ENCODE measurements at places on chromosomes 6 and 20.

GRCh38 chr6:157110607-157111006 is 212.7 kb downstream of the TMEM242 start:
- no peak for DNase-seq

- DNase-seq = no peak
Measured at GRCh38 chr20:24745617-24746350, 203.3 kb upstream of the CST7 start.

DNA sequence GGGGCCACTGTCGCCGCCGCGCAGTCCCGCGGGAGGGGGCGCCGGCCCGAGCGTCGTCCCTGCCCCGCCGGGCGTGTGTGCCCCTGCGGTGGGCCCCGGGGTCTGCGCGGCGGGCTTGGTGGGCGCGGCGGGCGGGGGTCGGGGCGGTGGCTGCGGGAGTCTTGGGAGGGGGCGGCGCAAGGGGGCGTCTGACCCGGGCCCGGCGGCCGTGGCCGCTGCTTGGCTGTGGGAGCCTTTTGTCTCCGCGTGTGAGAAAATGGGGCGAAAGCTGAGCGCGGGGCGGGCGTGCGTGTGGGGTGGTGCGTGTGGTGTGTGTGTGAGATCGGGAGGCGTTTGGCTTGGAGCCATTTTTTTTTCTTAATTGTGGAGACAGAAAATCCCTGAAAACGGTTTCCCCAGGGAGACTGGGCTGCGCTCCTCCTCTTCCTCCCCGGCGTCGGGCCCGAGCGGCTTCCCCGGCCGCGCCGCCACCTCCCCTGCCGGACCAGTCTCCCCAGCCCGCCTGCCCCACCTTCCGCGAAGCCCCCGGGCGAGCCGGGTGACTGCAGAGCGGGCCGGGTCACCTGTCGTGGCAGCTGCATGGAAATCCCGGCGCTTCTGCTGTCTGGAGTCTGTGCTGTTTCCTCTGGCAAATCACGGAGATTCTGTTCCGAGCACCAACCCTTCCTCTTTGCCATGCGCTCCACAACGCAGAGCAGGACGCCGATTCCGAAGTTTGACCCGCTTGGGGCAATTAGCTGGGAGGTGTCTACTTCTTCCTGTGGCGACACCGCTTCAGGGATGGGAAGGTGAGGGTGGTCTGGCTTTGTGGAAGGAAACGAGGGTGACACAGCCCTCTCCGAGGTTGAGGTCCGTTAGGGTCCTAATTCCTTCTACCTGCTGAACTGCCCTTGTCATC is 64.4 kb downstream of the GTF2H5 start:
- peak; percentile 48 for DNase-seq

DNA sequence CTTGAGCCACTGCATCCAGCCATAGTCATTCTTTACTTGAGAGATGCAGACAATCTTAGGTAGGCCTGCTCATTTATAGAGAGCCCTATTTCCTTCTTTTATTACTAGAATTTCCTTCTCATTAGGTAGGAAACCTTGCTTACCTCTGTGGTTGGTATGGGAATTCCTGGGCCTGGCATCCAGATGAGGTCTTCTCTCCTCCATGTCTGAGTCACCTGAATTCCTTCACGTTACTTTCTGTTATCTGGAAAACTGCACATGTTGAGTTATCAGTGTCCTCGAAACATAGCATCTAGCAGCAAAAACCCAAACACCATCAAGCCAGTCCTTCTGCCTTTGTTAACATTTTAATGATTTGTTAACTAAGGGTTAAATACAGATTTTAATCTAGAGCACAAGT is 2.2 kb downstream of the ZNFX1 start:
- DNase-seq = no peak

DNA sequence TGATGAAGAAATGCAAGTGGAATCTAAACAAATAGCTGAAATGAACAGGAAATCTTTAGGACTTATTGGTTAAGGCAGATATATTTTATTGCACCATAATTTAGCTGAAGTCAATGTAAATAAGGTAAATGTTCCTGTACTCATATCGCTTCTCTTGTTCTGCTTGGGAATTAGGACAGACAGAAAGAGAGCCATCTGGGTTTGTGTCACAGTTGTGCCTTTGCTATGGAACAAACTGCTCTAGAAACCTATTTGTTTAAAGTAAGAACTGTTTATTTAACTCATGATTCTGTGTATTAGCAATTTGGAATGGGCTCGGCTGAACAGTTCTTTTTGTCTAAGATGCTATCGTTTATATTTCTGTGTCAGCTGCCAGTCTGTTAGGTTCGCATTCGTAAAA is 143.8 kb upstream of the KHDRBS2 start:
- DNase-seq = no peak

DNA sequence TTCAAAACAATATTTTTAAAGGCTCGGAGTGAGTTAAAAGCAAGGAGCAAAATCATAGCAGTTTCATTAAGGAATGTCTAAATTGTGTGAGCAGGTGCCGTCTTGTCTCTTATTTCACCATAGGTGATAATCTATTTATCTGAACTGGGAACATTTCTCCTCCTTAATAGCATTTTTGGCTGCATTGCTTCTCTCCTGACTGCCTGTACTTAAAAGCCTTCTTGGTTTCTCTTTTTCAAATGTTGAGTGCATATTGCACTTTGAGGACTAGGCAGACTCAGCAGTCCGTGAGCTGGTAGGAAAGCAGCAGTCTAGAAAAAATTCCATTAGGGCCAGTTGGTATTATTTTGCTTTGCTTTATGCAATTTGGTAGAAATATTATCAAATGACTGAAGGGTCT is 645.9 kb downstream of the GRIK2 start:
- DNase-seq = no peak

- no peak for DNase-seq
Measured at GRCh38 chr6:127435626-127436220, 23.5 kb downstream of the KIAA0408 start.

- no peak for DNase-seq
Measured at GRCh38 chr20:45817376-45818194, 5.1 kb downstream of the UBE2C start.

GRCh38 chr6:89637960-89638319 is 607 bp downstream of the LYRM2 start:
- DNase-seq = no peak
